ENCODE measurements at places on chromosomes 16 and 17.

DNA sequence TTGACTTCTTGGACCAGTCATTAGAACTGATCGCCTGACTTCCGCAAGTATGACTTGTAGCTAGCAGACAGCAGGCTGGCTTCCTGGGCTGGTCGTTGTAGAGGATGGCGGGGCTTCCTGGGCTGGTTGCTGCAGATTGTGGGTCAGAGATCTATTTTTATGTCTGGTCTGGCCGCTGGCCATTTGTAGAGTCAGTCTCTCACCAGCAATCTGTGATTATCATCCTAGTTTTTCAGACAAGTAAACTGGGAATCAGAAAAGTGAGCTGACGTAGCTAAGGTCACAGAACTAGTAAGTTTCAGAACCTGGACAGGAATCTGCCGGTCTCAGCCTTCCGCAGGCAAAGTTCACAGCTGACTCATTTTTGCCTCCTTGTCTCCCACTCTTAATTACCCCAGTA is 19.1 kb downstream of the GPR142 start:
- no peak for DNase-seq

DNA sequence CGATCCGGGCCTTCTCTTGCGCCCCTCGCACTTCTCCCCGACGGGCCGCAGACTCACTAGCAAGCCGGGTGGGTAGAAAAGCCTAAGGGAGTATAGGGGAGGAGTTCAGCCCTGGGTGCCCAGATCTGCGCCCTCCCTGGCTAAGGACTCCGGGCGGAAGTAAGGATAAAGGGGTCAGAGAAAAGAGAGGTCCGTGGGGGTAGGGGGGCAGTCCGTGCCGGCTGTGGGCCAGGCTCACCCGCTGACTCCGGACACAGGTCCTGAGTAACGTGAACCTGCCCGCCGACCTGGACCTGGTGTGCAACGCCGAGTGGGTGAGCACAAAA is 1.8 kb downstream of the NAGS start:
- DNase-seq = no peak

- DNase-seq = no peak
These were observed 34.7 kb upstream of the NAT9 start for GRCh38 chr17:74810699-74811485.

GRCh38 chr17:72392056-72393010 is 271.5 kb downstream of the SOX9 start:
- DNase-seq = no peak
